ENCODE measurements at places on chromosomes 7 and 10. TPM values are rescaled to one million over a fixed set of nuclear protein-coding genes. Genes with fewer than 3 reads are reported as not detected.

Gene GSTO2
- 4.6 TPM for total RNA-seq

Gene ERLIN1
- total RNA-seq = 73.9 TPM

Gene CPA2
- not detected for total RNA-seq

Gene HTR5A
- not detected for total RNA-seq

All from liver (tissue), 10 donors.